HCT116 (cell line): ENCODE measurements at places on chromosomes 13 and 19.

DNA sequence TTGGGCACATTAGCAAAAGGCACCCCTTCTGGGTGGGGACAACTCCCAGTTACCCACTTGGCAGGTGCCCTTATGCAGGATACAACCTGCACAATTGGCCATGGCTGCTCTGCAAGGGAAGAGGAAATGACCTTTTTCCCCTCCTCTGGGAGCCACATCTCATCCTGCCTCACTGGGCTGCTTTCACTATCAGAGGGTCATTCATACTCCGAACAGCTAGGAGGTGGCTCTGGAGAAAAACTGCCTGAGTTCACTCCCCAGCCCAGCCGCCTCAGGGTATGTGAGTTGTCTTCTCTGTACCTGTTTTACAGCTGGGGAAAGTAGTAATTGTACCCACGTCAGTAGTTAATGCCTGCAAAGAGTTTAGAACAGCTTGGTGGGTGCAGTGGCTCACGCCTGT, 7.1 kb upstream of the ACTN4 start:
- DNase-seq: no peak

GRCh38 chr13:109355875-109356434, 430.4 kb downstream of the IRS2 start:
- no peak for DNase-seq

GRCh38 chr19:38831142-38831605, 420 bp downstream of the ECH1 start:
- DNase-seq: no peak

DNA sequence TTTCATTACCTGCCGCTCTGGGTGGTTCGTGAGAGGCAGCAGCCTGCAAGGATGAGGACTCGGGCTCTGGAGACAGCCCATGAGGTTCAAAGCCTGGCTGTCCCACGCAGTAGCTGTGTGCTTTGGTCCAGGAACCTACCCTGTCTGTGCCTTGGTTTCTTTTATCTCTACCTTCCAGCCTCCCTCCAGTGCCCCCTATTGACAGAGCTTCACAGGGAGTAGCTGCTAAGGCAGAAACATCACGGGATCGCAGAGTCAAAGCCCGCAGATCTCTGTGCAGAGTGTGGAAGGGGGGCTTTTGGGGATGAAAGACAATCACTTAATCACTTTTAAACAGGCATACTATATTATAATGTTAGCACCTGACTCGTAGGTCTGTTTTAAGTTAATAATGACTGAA, 16.2 kb downstream of the ZNF71 start:
- no peak for DNase-seq

GRCh38 chr13:85816413-85816812, 17.2 kb upstream of the SLITRK6 start:
- DNase-seq: no peak

DNA sequence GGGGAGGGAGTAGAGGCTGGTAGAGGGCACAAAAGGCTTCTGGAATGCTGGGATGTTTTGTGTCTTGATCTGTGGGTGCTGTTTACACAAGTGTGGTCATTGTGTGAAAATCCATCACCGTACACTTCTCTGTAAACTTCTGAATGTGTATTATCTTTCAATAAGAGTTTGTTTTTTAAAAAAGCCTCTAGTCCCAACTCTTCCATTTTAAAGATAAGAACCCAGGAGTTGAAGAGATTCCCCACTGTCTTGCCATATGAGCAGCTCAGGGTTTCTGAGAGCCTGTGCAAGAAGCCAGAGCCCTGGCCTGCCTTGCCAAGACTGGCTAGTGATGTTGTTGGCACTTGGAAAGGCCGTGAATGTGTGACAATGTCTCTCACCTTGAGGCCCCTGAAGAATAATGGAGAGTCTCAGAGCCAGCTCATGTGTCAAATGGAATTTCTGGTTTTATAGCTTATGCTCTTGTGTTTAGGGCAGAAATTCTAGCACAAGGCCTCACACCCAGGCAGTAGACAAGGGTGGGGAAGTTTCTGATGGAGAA, 57.5 kb upstream of the NPAS1 start:
- no peak for DNase-seq

DNA sequence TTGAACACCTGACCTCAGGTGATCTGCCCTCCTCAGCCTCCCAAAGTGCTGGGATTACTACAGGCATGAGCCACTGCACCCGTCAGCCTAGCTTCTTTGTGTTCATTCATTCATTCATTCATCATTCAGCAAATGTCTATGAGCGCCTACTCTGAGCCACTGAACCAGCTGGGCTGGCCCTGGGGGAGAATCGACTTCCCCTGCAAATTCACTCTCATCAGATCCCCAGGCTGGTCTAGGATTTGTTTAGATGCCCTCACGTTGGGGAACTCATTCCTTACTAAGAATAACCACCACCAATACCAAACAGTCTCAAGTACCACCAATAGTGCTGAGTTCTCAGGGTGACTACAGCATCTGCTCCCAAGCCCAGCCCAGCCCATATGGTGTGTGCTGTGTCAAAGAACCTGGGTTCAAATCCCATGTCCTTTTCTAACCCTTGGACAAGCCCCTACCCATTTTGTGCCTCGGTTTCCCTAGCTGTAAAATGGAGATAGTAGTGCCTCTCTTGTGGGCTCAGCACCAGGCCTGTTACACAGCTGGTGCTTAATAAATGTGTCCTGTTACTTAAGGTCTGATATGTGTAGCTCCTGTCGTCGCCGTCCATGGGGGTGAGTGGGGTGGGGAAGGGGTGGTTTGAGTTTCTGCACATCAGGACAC, 16.8 kb downstream of the NRTN start:
- DNase-seq: no peak

DNA sequence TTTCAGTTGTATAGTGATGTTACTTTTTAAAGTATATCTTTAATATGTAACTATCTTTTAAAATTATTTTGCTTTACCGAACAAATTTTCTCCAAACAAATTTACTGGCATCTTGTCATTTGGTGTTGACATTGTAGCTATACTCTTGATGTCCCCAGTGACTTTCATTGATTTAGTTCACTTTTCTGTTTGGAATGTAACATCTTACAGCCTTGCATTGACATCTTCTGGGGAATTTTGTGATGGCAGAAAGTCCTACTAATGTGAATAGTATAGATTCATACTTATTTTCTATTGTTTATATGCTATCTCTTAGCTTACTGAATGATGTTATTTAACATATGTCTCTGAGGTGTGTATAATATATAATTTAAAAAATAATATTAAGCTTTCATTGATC, 800.9 kb upstream of the ATXN8OS start:
- no peak for DNase-seq

GRCh38 chr19:58355908-58356765, 2.8 kb upstream of the A1BG start:
- no peak for DNase-seq

GRCh38 chr19:44848036-44848811, 2.1 kb downstream of the NECTIN2 start:
- DNase-seq: no peak

- no peak for DNase-seq
These were observed 72.5 kb downstream of the FREM2 start for GRCh38 chr13:38759390-38759789.

- DNase-seq: peak; percentile 69
These were observed 20.1 kb downstream of the WTIP start for GRCh38 chr19:34501339-34502320.

- no peak for DNase-seq
These were observed 29.7 kb downstream of the BTBD2 start for GRCh38 chr19:1985588-1986356.

- DNase-seq: no peak
These were observed 16.3 kb upstream of the DCT start for GRCh38 chr13:94495806-94496205.

- no peak for DNase-seq
These were observed 406.2 kb downstream of the SUCLA2 start for GRCh38 chr13:47594833-47595232.

GRCh38 chr19:31127134-31127967, 221.9 kb downstream of the TSHZ3 start:
- no peak for DNase-seq

DNA sequence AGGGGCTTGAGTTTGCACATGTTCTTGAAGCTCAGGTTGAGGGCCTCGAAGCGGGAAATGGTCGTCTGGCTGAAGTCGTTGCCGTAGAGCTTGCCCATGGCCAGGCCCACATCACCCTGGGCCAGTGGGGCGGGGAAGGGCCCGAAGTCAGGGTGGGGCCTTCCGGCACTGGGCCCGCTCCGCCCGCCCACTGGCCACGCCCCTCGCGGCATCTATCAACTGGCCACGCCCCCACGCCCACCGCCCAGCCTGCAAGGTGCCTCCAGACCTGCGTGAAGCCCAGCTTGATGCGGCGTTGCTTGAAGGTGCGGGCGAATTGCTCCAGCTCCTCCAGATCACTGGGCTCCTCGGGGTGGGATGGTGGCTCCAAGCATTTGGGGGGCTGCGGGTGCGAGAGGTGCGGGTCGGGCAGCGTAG, 19.9 kb downstream of the ZNF574 start:
- DNase-seq: no peak

- DNase-seq: no peak
These were observed 3.5 kb downstream of the SSBP4 start for GRCh38 chr19:18422530-18423191.

DNA sequence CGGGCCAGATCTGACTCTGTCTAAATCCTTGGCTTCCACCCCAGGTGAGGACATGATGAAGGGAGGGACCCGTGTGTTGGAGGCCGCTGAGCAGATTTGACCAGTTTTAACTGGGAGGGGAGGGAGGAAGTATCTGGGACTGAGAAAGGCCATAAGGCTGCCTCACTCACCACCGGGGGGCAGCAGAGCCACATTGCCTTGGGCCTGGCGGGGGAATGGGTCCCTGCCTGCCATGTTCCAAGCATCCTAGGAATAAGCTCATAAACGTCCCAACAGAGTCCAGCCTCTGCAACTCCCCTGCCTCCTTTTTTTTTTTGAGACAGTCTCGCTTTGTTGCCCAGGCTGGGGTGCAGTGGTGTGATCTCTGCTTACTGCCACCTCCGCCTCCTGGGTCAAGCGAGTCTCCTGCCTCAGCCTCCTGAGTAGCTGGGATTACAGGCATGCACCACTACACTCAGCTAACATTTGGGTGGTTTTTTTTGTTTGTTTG, 15.5 kb downstream of the MAST3 start:
- DNase-seq: peak; percentile 51

- DNase-seq: no peak
These were observed 55.6 kb downstream of the SPACA7 start for GRCh38 chr13:112431734-112432133.

DNA sequence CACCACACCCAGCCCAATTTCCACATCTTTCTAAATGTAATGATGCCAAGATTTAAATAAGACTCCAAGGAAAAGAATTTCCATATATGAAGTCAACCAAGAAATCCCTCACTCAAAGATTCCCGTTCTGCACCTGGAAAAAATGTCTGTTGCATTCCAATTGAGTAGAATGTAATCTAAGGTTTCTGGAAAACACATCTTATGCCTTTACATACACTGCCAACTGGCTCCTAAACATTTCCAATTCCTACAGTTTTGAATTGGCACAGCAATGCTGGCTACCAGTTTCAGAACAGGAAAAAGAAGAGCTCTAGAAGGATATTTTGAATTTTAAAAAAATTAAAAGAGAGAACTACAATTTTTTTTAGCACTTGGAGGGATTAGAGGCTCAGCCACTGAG, 43.0 kb downstream of the COL4A2 start:
- no peak for DNase-seq

DNA sequence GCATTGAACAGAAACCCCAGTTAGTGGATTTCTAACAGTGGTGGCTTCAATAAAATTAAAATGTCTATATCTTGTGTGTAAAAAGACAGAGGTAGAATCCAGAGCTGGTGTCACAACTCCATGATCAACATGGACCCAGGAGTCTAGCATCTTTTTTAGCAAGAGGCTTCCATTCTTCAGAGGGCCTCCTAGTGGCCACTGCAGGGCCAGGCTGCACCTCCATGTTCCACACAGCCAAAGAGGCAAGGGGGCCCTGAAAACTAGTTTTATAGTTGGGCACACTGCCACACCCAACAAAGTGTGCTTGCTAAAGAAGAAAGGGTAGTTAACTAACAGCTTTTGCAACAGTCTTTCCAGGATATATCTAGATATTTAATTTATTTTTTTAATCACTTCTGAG, 12.9 kb downstream of the N4BP2L1 start:
- peak; percentile 18 for DNase-seq

GRCh38 chr13:27662738-27663470, 41.2 kb downstream of the POLR1D start:
- no peak for DNase-seq

GRCh38 chr13:50979187-50979586, 69.6 kb downstream of the RNASEH2B start:
- DNase-seq: no peak
